ENCODE measurements at places on chromosomes 3 and 15.

- DNase-seq, result no peak
Observed at GRCh38 chr15:74780523-74781430, 1.1 kb upstream of the CSK start.

GRCh38 chr3:142768338-142768737 lies 44.5 kb downstream of the TRPC1 start:
- DNase-seq, result no peak

GRCh38 chr3:195255176-195255500 lies 15.8 kb downstream of the XXYLT1 start:
- DNase-seq, result no peak

- DNase-seq, result peak; percentile 22
Observed at GRCh38 chr15:59632714-59633113, 21.1 kb downstream of the GCNT3 start.

GRCh38 chr15:66720206-66721010 lies 18.4 kb downstream of the SMAD6 start:
- no peak for DNase-seq

DNA sequence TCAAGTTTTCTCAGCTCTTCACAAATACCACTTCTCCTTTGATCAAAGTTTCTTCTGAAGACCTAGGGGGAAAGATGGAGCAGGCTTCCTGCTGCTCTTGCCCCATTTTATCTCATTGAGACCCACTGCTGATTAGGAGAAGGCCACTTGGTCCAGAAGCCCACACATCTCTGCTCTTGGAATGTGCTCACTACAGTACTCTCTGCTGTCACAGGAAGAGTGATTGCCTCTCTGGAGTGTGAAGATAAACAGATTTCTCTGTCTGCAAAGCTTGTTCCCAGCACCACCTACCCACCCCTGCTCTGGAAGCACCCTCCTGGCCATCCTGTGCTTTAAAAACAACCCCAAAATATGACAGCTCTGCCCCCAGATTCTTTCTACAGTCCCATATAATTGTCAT lies 41.3 kb upstream of the PRTG start:
- no peak for DNase-seq

GRCh38 chr15:72760590-72761260 lies 22.8 kb downstream of the ADPGK start:
- no peak for DNase-seq

- no peak for DNase-seq
Observed at GRCh38 chr3:171178714-171179113, 152.2 kb upstream of the SLC2A2 start.
